NCI-H1105 (cell line): ENCODE measurements at places on chromosomes 11 and 22.

GRCh38 chr11:43689167-43689566 is 8.6 kb downstream of the HSD17B12 start:
- no peak for DNase-seq

GRCh38 chr22:37179622-37180420 is 8.2 kb downstream of the C1QTNF6 start:
- DNase-seq: no peak

GRCh38 chr22:42692239-42693054 is 28.2 kb downstream of the A4GALT start:
- no peak for DNase-seq

DNA sequence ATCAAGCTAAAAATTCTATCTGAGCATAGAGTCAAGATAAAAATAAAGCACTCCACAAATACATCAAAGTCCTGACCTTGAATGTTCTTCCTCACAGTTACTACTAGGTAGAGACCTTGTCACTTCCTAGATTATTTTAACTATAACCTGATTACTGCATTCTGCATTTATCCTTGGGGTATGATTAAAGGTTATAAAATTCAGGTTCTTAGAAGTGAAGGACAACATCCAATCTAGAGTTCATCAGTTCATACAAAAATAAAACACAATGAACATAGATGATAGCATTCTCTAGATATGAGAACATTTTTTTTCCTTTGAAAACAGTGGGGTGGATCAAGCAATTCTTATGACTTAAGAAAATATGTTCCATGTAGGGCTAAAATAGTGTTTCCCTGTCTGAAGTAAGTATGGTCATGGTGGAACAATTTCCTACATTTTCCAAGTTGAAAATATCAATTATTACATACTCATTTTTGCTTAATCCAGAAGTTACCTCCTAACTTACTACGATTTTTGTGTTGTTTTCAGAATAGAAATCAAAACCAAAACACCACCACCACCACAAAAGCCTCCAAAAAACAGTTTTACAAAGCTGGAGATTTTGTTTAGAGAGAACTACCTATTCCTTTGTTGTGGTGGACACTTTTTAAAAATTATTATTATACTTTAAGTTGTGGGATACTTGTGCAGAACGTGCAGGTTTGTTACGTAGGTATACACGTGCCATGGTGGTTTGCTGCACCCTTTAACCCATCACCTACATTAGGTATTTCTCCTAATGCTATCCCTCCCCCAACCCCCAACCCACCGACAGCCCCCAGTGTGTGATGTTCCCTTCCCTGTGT is 112.0 kb upstream of the DDI1 start:
- DNase-seq: no peak

DNA sequence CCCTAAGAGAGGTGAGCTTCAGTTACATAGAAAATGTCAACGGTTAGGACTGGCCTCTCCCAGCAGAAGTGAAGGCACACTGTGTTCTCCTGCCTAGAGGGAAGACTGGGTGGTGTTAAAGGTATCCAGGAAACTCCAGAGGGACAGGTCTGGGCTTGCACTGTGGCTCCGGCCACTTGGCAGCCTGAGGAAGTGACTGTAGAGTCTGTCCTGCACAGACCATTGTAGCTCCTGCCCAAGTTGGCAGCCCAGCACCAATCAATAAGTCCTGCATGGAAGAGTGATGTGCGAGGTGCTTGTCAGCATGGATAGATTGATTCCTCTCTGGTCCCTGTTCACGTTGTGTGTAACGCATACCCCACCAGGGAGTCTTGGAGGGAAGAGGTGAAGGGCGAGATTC is 284.8 kb downstream of the TENM4 start:
- DNase-seq: no peak

GRCh38 chr11:17389211-17389956 is 925 bp upstream of the KCNJ11 start:
- peak; percentile 91 for DNase-seq

- no peak for DNase-seq
These were observed 8.9 kb upstream of the GRK3 start for GRCh38 chr22:25555586-25555985.

- no peak for DNase-seq
These were observed 1558.9 kb downstream of the FAM181B start for GRCh38 chr11:81174646-81175330.

DNA sequence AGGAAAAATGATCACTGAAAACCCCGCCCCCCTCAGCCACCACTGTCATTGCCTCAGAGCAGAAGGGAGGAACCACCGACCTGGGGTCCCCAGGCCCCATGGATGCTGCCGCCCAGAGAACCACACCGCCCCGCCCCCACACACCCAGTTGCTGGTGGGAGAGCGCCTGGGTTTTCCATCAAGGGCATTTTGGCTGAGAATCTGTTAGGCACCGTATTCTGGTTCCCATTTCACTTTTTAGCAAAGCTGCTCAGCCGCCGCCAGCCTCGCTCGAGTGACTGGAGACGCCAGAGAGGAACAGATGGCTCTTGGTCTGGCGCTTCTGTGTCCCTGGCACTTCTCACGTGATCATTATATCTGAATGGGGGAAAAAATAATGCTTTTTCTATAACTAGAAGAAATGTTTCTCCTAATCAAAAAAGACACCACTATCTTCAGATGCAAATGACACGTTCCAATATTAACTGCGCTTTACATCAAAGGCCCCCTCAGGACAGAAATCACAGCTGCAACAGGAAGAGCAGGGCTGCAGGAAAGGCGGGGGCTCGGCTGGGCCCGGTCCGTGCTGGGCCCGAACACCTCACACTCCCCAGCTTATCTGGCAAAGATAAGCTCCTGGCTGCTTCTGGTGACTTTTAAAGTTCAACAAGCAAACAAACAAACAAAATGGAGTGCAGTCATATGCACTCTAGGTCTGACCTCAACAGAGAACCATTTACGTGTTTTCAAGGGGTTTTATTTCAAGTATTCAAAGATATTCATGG is 149.8 kb downstream of the MPPED1 start:
- no peak for DNase-seq

- DNase-seq: no peak
These were observed 65.8 kb downstream of the MORC2 start for GRCh38 chr22:30902496-30903357.

DNA sequence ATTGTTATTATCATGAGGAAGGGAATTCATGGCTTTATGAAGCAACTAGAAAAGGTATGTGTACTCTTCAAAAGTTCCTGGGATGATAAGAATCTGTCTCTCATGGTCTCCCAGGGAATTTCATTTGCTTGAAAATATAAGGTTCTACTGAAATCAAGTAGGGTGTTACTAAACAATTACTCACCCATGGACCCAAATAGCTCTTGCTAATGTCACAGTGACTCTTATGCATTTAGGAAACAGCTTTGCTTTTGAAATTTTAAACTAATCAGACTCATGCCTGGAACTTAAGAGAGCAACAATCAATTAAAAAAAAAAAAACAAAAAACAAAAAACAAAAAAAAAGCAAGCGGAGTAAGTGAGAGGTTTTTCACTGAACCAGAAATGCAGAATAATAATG is 1546.3 kb upstream of the TENM4 start:
- DNase-seq: no peak

DNA sequence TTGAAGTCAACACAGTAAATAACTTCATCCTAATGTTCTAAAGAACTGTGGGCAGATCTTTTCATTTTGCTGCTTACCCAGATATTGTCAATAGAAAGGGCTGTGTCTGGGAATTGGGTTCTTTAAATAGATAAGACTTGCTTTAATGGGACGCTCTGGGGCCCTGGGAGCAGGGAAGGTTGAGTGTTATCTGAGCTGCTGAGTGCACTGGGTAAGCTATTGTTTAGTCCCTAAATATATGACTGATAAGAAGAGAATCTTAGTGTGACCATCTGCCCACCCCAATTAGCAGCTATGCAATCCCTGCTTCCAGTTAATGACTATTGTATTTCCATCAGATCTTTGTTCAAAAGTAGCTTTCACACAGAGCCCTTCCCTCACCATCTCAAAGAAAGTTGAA is 44.4 kb downstream of the ARHGAP42 start:
- no peak for DNase-seq

DNA sequence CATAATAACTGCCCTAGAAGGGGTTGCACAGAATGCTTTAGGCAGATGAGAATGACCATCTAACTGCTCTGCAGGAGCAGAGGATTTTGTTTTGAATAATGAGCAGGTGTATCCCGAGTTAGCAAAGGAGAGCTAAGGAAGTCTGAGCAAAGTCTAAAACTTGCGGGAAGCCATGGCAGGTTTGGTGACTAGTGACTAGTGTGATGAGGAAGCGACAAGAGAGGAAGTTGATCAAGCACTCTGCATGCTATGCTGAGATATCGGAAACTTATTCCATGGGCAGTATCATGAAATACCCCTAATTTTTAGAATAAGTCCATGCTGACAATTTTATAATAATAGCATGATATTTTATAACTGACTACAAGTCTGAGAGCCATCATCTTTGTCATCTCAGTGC is 12.9 kb downstream of the OLFML1 start:
- DNase-seq: no peak

DNA sequence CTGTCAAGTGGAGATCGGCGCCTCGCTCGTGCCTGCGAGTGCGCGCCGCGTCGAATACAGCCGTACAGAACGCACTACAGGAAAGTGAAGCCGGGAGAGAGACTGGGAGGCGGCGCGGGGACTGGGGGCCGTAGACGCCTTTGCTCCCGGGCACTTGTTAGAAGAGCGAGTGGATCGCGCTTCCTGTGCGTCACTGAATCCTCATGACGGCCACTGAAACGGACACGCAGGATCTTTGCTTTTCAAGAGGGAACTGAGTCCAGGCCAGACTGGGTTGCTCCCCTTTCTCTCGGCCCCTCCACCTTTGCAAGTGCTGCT is 314 bp downstream of the RIC8A start:
- DNase-seq: peak; percentile 58

GRCh38 chr11:33672273-33672672 is 28.4 kb downstream of the C11orf91 start:
- no peak for DNase-seq

- DNase-seq: no peak
These were observed 187.4 kb downstream of the MYO18B start for GRCh38 chr22:25929321-25929878.

GRCh38 chr11:90428836-90429235 is 206.0 kb upstream of the CHORDC1 start:
- DNase-seq: peak; percentile 26

DNA sequence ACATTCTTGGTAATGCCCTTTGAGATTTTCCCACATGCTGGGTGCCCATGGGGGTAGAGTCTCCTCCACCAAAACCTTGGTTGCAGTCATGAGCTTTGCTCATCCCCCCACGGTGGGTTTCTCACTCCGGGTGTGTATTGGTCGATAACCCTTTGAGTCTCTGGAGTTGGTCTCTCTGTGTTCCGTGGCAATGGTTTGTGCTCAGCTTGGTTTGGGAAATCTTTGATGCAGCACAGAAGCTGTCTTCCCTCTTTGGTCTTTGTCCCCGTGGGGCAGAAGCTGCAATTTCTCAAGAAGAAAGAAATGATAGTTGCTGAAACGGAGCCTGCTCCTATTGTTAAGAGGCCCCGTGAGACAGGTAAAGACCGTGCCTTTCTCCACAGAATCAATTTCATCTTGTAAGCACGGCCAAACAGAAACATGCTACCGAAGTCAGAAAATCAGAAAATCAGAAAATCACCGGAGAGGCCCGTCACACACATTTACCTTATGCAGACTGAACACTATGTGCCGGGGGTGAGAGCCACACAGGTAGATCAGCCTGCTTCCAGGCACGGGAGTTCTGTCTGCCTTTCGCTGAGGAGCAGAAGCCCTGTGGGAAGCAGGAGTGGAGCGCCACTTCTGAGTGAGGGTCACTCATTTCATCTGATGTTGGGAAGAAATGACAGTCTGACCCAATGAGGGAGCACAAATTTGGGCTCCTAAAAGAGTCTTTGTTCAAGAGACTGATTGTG is 186.1 kb downstream of the TBC1D22A start:
- DNase-seq: no peak

GRCh38 chr11:129896062-129896461 is 684 bp upstream of the NFRKB start:
- DNase-seq: no peak

GRCh38 chr11:35116762-35117640 is 22.0 kb upstream of the CD44 start:
- DNase-seq: no peak

DNA sequence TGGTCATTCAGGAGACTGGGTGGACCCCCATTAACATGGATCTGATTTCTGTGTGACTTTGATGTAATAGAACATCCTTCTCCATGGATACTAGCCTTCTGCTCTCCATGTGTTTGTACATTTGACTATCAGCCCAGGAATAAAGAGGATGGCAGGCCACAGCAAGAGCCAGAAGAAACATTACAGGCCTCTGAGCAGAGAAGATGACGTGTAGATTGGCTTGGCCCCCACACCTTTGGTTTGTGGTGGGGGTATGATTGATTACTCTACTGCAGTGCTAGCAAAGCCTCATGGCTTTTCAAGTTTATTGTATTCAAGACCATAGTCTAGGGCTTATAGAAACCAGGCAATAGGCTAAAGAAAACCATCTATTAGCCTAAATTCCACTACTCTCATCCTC is 77.0 kb downstream of the GRAMD1B start:
- no peak for DNase-seq

- DNase-seq: no peak
These were observed 84.9 kb downstream of the CSTPP1 start for GRCh38 chr11:47021527-47021818.

GRCh38 chr11:33735271-33736147 is 714 bp downstream of the CD59 start:
- peak; percentile 35 for DNase-seq

GRCh38 chr11:69562816-69563215 is 78.1 kb upstream of the CCND1 start:
- no peak for DNase-seq

GRCh38 chr11:118003456-118003855 is 17.3 kb downstream of the IL10RA start:
- no peak for DNase-seq

GRCh38 chr11:126088999-126089398 is 26.3 kb upstream of the CDON start:
- DNase-seq: no peak

GRCh38 chr11:82756765-82757639 is 23.3 kb upstream of the FAM181B start:
- DNase-seq: no peak

- no peak for DNase-seq
These were observed 127.5 kb downstream of the VPREB1 start for GRCh38 chr22:22372086-22372485.

GRCh38 chr22:19179497-19180048 is 1.0 kb upstream of the SLC25A1 start:
- peak; percentile 37 for DNase-seq
